Lung microvascular endothelial cell (primary cell): ENCODE measurements at places on chromosomes 4 and X.

DNA sequence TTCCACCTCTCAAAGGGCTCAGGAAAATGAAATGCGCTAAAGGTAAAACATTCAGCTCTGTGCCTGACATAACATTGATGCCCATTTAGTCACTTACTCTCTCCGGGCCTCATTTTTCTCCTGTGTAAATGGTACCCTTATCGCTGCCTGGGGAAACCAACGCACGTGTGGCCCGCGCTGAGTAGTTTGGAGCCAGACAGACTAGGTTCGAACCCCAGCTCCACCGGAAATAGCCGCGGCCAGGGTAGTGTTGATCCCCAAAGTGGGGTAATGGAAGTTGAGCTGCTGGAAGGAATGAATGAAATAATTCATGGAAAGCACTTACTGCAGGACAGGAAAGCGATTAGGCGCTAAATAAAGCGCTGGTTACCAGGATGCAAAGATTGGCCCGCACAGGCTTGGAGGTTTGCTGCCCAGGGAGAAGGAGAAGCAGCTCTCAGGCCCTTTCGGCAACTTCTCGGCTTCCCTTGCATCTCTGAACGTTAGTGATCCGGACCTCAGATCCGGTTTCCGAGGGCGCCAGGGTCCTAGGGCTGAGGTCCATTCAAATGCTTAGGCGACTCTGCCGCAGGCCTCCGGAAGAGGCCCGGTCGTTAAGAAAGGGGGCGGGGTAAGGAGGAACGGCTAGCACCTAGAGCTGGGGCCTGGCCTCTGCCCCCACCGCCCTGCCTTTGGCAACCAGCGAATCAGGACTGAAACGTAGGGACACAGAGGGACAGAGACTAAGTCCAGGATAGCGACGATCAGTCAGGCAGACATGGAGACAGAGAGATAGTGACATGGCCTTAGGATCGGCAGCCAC is 13.3 kb downstream of the NKX3-2 start:
- no peak for DNase-seq

DNA sequence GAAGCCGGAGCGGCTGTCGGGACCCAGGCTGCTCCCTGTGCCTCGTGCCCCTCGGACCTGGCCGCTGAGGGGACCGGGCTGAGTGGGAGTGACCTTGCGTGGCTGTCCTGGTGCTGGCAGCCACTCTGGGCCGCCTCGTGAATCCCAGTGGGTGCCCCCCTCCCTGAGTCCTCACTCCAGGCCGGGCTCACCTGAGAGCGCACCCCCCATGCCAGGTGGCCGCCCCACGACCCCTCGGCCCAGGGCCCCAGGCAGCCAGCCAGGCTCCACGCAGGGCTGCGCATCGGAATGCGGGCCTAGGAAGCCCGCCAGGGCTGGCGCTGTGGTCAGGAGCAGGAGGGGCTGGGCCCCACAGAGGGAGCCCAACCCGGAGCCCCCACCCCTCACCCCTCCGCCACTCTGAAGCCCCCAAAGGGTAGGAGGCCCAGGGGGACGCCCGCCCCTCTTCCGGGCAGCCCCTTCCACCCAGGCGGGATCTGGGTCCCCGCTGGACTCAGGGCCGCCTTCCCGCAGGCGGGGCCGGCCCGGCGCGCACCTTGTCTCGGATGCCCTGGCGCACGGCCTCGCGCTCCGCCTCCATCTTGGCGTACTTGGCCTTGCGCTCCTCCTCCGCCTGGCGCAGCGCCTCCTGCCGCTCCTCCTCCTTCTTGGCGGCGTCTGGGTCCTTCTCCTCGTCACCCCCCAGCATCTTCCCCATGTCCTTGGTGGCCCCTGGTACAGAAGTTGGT is 33.9 kb downstream of the CPLX1 start:
- DNase-seq = no peak

GRCh38 chr4:66769441-66769840 is 775.9 kb downstream of the CENPC start:
- DNase-seq = no peak

DNA sequence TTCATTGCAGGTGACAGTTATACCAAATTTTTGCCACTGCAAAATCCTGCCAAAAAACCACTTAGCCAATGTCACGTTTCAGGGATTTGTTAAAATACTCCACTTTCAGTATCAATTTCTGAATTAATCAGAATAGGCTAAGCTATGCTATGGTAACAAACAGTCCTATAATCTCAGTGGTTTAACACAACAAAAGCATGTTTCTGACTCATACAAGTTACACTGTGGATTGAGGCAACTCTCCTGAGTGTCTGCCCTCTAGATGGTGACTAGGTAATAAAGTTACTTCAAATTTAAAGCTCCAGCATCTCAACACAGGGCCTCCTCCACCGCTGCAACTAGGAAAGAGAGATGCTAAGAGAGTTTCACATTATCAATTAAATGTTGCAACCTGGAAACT is 23.0 kb upstream of the RADX start:
- DNase-seq = no peak

GRCh38 chr4:13891544-13891939 is 264.0 kb upstream of the BOD1L1 start:
- DNase-seq = no peak

DNA sequence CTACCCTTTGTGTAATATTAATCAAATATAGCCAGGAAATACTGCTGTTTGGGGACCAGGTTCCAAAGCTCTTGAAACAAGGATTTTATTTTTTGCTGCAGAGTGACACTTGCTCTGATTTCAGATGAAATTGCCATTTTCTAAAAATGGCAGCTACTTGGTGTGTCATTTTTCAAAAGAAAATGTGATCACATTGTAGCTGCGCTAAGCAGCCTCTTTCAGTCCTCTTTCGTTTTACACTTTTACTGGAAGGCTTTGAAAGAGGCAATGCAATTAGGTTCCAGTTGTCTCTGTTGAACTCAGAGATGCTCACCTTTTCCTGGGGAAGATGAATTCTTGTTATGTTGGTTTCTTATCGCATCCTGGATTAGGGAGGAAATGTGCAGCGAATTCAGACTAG is 85.1 kb downstream of the CT47B1 start:
- DNase-seq = peak; percentile 7

GRCh38 chr4:53436251-53436650 is 58.8 kb downstream of the FIP1L1 start:
- no peak for DNase-seq

DNA sequence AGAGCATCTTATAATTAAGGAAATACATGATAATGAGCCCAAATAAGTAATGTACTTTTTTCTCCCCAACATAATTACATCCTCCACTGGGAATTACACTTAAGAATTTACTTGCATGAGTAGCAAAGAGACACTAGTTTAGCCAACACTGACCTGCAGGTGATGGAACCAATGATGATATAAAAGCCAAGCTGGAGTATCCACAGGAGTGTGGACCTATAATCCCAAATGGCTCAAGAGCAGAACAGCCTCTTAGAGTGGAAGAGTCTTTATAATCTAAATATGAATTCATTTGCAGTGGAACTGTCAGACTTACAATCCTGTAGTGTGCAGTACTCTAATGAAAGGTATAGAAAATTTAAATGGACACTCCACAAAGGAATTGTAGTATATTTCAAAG is 22.2 kb downstream of the WDR19 start:
- no peak for DNase-seq

DNA sequence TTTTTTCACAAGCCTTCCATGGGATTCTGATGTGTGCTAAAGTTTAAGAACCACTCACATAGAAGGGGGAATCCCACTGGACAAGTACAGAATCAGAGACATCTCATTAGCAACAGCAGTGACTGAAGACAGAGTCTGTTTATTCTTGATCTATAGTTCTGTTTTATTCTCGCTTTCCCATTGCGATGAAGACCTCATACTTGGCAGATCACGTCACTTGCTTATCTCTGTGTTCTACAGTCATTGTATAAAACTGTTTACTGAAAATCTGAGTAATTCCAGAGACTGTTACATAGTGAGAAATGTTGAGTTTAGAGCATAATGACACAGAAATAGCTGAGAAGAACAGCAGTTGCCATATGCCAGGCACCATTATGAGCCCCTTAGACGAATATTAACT is 185.5 kb downstream of the PTTG2 start:
- no peak for DNase-seq

DNA sequence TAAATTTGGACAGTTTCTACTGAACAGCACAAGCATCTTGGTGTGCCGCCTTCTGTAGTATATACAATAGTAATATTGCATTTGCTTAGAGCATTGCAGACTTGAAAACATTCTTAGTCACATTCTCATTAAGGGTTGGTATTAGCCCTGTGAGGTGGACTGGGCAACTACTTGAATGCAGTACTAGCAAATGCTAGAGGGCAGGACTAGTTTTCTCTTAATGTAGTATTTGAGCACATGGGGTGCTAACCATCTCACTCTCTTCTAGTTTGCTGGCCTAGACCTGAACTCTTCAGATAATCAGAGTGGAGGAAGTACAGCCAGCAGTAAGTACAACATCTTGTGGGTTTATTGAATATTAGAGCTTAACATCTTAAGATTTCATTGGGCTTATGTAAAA is 3.2 kb downstream of the DDX3X start:
- DNase-seq = no peak

DNA sequence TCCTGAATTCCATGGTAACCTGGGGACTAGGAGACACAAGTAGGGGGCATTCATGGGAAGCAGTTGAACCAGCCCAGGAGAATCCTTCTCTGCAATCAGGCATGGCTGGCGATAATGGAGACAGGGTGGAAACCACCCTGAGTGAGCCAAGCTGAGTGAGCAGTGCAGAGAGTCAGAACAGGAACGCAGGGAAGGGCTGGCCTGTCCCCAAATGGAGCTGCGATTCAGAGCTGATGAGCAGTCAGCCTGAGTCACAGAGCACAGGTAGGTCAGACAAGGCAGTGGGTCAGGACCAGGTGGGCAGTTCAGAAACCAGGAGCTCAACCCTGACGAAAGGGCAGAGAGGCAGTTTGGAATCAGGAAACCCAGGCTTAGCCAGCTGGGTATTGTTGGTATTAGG is 129.0 kb downstream of the BTC start:
- DNase-seq = no peak

GRCh38 chr4:103425406-103425805 is 227.3 kb upstream of the CENPE start:
- no peak for DNase-seq

- DNase-seq = no peak
Measured at GRCh38 chr4:71607780-71608677, 175.8 kb downstream of the GC start.

DNA sequence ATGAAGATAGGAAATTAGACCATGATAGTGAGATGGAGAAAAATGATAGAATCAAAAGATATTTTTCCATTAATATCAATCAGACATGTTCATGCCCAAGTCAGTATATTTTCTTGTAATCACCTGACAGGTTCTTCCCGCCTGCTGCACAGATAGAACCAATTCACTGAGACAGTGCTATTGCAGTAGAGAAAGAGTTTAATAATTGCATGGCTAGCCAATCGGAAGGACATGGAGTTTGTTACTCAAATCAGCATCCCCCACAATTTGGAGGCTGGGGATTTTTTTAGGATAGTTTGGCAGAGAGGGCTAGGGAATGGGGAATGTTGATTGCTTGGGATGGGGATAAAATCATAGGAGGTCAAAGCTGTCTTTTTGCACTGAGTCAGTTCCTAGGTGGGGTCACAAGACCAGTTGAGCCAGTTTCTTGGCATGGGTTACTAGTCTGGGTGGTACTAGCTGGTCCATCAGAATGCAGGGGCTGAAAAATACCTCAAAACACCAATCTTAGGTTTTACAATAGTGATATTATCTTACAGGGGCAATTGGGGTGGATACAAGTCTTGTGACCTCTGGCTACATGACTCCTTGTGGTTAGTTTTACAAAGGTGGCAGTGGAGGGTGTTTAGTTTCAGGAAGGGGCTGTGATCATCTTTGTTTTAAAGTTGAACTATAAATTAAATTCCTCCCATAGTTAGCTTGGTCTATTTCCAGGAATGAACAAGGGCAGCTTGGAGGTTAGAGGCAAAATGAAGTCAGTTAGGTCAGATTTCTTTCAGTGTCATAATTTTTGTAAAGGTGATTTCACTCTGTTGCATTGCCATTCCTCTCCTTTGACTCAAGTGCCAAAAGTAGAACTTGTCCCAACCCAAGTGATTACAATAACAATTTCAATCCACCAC is 100.3 kb upstream of the PDE5A start:
- DNase-seq = no peak

DNA sequence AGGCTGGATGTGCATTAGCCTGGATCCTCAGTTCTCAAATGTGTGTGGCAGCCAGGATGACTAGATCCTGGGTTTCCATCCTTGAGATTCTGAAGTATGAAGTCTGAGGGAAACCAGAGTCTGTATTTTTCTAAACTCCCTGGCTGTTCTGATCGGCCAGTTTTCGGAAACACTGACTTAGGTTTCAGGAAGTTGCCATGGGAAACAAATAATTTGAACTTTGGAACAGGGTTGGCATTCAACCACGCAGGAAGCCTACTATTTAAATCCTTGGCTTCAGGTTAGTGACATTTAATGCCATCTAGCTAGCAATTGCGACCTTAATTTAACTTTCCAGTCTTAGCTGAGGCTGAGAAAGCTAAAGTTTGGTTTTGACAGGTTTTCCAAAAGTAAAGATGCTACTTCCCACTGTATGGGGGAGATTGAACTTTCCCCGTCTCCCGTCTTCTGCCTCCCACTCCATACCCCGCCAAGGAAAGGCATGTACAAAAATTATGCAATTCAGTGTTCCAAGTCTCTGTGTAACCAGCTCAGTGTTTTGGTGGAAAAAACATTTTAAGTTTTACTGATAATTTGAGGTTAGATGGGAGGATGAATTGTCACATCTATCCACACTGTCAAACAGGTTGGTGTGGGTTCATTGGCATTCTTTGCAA is 67.6 kb downstream of the PDGFRA start:
- DNase-seq = peak; percentile 56

DNA sequence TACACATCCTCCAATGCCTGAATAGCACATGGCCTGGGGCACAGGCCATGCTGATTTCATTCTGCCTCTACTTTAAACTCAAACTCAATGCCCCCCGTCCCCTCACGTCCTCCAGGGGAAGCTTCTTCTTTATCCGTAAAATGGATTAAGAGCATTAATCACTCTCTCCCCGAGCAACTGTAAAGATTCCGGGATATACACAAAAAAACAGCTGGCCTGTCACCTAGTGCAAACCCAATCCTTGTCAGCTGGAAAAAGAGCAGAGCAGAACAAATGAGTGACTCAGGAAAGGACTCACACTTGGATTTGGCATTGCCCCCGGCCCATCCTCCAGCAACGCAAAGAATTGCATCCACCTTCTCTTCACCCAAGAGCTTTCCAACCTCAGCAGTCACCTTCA is 7.8 kb downstream of the QDPR start:
- no peak for DNase-seq
